GM12878 (cell line): ENCODE measurements at places on chromosomes 11 and 22. TPM values are rescaled to one million over a fixed set of nuclear protein-coding genes. Genes with fewer than 3 reads are reported as not detected.

The SPON1 gene
- 0.15 and 1.1 TPM in 2 replicates for polyA plus RNA-seq

The APOL4 gene
- 0.08 and 0.19 TPM in 2 replicates for polyA plus RNA-seq

The CALCA gene
- not detected in 2 replicates for polyA plus RNA-seq

The ART1 gene
- polyA plus RNA-seq, result not detected in 2 replicates

The NXF1 gene
- 71.7 and 72.5 TPM in 2 replicates for polyA plus RNA-seq

The EFCAB6 gene
- 0.31 and 0.42 TPM in 2 replicates for polyA plus RNA-seq

The RIC3 gene
- polyA plus RNA-seq, result 1.3 and 1.9 TPM in 2 replicates

The GLB1L3 gene
- 2.0 and 2.9 TPM in 2 replicates for polyA plus RNA-seq

The ZNF280B gene
- 1.7 and 2.1 TPM in 2 replicates for polyA plus RNA-seq

The MISFA gene
- 1.7 and 2.3 TPM in 2 replicates for polyA plus RNA-seq

The GAL3ST1 gene
- polyA plus RNA-seq, result not detected in 2 replicates

The TREH gene
- polyA plus RNA-seq, result not detected in 2 replicates

The GP1BB gene
- not detected in 2 replicates for polyA plus RNA-seq

The WBP2NL gene
- polyA plus RNA-seq, result 0.90 and 0.92 TPM in 2 replicates

The UBQLNL gene
- 0.10 and 0.13 TPM in 2 replicates for polyA plus RNA-seq

The ABCG4 gene
- polyA plus RNA-seq, result not detected in 2 replicates

The PANX2 gene
- 0.12 TPM in 1 of 2 replicates, not detected in the other for polyA plus RNA-seq

The FAM181B gene
- not detected in 2 replicates for polyA plus RNA-seq

The OR51I1 gene
- not detected in 2 replicates for polyA plus RNA-seq

The KIAA1671 gene
- 0.28 and 0.43 TPM in 2 replicates for polyA plus RNA-seq

The ANO5 gene
- polyA plus RNA-seq, result 3.0 and 3.1 TPM in 2 replicates

The LINC01488 gene
- not detected in 2 replicates for polyA plus RNA-seq

The UPK3A gene
- not detected in 2 replicates for polyA plus RNA-seq

The YAP1 gene
- 0.03 TPM in 1 of 2 replicates, not detected in the other for polyA plus RNA-seq

The GLYAT gene
- not detected in 2 replicates for polyA plus RNA-seq

The MAP6 gene
- not detected in 2 replicates for polyA plus RNA-seq

The NDUFC2 gene
- polyA plus RNA-seq, result 409 and 484 TPM in 2 replicates

The ISX gene
- 0.28 and 0.68 TPM in 2 replicates for polyA plus RNA-seq
